ENCODE measurements at places on chromosomes 5 and 9.
A peak's percentile ranks its signal among the peaks of the same experiment; 100 is the strongest.

DNA sequence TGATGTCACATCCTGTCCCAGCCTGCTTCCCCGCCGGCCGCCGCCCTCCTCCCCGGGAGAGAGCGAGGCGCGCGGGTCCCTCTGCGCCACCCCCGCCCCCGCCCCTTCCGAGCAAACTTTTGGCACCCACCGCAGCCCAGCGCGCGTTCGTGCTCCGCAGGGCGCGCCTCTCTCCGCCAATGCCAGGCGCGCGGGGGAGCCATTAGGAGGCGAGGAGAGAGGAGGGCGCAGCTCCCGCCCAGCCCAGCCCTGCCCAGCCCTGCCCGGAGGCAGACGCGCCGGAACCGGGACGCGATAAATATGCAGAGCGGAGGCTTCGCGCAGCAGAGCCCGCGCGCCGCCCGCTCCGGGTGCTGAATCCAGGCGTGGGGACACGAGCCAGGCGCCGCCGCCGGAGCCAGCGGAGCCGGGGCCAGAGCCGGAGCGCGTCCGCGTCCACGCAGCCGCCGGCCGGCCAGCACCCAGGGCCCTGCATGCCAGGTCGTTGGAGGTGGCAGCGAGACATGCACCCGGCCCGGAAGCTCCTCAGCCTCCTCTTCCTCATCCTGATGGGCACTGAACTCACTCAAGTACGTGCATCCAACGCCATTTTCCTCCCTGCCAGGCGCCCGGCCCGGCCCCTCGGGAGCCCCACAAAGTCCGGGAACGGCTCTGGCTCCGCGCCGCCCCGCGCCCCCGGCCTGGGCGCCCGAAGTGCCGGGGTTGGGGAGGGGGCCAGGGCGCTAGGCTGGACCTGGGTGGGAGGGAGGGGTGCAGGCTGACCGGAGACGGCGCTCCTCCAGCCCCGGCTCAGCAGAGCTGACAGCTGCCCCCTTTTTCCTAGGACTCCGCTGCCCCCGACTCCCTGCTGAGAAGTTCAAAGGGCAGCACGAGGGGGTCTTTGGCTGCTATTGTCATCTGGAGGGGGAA is 12.0 kb upstream of the OLFM1 start:
- DNase-seq: peak; percentile 23

- no peak for DNase-seq
These were observed 17.6 kb downstream of the DENND1A start for GRCh38 chr9:123912167-123912897.

- DNase-seq: no peak
These were observed 135.4 kb downstream of the GABRB2 start for GRCh38 chr5:161411156-161411555.

DNA sequence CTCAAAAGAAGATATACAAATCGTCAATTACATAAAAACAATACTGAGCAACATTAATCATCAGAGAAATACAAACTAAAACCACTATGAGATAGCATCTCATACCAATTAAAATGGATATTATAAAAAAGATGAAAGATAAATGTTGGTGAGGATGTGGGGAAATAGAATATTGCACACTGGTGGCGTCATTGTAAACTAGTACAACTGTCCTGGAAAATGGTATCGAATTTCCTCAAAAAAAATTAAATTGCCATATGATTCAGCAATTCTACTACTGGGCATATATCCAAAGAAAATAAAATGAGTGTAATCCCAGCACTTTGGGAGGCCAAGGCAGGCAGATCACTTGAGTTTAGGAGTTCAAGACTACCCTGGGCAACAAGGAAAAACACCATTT is 326.0 kb upstream of the FTMT start:
- peak; percentile 3 for DNase-seq

Measured in fibroblast of skin of back (primary cell).